ENCODE measurements at places on chromosomes 13 and 19. TPM values are rescaled to one million over a fixed set of nuclear protein-coding genes. Genes with fewer than 3 reads are reported as not detected.

GRCh38 chr19:2546128-2547032 is 70.5 kb downstream of the GADD45B start:
- peak; percentile 77 for DNase-seq

The TMEM150B gene
- not detected for total RNA-seq

- no peak for DNase-seq
These were observed 180.7 kb downstream of the STK24 start for GRCh38 chr13:98396071-98396710.

- no peak for DNase-seq
These were observed 24.3 kb downstream of the RCBTB1 start for GRCh38 chr13:49561062-49561410.

The ZNF177 gene
- 8.0 TPM for total RNA-seq

- DNase-seq: no peak
These were observed 16.2 kb upstream of the AP1M2 start for GRCh38 chr19:10603084-10603872.

All from neural crest cell (in vitro differentiated cells).